ENCODE measurements at places on chromosomes 3 and 15. TPM values are rescaled to one million over a fixed set of nuclear protein-coding genes. Genes with fewer than 3 reads are reported as not detected.

DNA sequence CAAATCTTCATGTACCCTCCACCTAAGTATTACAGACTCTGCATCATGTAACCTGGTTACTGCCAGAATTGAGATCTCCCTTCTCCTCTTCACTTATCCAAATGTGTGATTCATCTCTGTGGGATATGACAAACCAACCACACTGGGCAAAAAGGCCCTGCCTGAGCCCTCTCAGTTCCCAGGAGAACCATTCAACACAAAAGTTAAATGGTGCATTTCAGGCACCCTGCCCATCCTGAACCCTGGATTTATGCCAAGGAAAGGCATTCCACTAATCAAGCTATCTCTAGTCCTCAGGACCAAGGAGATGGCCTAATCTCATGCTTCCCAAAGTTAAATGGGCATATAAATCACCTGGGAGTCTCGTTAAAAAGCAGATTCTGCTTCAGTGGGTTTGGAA is 108.5 kb downstream of the TNIK start:
- no peak for DNase-seq

DNA sequence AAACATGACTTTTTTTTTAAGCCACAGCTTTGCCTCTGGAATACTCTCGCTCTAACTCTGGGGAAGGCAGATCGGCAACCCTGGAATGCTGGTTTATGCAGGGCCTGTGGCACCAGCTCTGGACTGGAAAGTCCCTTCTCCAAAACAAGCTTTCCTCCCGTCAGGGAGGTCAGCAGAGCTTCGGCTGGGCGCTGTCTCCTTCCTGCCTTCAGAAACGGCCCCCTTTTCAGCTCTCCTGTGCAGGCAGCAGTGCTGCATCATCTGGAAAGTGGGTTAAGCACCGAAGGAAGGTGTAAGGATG is 42.7 kb upstream of the SKOR1 start:
- DNase-seq, result no peak

- no peak for DNase-seq
Observed at GRCh38 chr3:169173636-169174035, 489.9 kb downstream of the MECOM start.

- no peak for DNase-seq
Observed at GRCh38 chr3:9980251-9980650, 6.4 kb downstream of the EMC3 start.

The NANOGP8 gene
- not detected for total RNA-seq

The ASB14 gene
- not detected for total RNA-seq

All from glomerular endothelial cell (primary cell).